ENCODE measurements at places on chromosomes 6 and 20.
A peak's percentile ranks its signal among the peaks of the same experiment; 100 is the strongest.

- DNase-seq: no peak
Observed at GRCh38 chr6:125832391-125833117, 41.8 kb downstream of the NCOA7 start.

GRCh38 chr20:62155428-62156253 lies 12.1 kb downstream of the SS18L1 start:
- no peak for DNase-seq

- no peak for DNase-seq
Observed at GRCh38 chr6:136788069-136788902, 4.0 kb downstream of the MAP3K5 start.

DNA sequence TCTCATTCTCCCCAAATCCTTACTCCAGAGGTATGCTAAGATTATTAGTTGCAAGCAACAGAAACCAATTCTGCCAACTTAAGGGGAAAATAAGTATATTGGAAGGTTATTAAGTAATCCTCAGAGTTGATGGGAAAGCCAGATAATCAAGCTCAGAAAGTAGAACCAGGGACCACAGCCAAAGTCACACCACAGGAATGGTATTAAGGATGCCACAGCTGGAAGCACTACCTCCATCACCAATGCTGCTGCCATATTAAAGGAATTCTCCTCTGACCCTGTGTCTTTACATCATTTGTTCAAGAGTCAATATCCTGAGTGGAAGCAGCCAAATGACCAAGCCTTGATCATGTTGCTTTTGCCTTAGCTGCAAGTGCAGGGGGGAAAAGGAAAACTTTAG lies 9.9 kb downstream of the PROCR start:
- no peak for DNase-seq

GRCh38 chr6:127971945-127972391 lies 71.1 kb upstream of the THEMIS start:
- DNase-seq: peak; percentile 15

DNA sequence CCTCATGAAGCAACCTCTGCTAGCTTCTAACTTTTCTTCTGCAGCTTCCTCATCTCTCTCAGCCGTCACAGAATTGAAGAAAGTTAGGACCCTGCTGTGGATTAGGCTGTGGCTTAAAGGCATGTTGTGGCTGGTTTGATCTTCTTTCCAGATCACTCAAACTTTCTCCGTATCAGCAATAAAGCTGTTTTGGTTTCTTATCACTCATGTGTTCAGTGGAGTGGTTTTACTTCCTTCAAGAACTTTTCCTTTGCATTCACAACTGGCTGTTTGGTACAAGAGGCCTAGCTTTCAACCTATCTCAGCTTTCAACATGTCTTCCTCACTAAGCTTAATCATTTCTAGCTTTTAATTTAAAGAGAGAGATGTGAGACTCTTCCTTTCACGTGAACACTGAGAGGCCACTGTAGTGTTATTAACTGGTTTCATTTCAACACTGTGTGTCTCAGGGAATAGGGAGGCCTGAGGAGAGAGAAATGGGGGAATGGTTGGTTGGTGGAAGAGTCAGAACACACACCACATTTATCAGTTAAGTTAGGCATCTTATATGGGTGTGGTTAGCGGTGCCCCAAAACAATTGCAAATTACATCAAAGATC lies 17.2 kb downstream of the ZSCAN23 start:
- DNase-seq: no peak

- no peak for DNase-seq
Observed at GRCh38 chr20:40946451-40946850, 82.2 kb upstream of the TOP1 start.

DNA sequence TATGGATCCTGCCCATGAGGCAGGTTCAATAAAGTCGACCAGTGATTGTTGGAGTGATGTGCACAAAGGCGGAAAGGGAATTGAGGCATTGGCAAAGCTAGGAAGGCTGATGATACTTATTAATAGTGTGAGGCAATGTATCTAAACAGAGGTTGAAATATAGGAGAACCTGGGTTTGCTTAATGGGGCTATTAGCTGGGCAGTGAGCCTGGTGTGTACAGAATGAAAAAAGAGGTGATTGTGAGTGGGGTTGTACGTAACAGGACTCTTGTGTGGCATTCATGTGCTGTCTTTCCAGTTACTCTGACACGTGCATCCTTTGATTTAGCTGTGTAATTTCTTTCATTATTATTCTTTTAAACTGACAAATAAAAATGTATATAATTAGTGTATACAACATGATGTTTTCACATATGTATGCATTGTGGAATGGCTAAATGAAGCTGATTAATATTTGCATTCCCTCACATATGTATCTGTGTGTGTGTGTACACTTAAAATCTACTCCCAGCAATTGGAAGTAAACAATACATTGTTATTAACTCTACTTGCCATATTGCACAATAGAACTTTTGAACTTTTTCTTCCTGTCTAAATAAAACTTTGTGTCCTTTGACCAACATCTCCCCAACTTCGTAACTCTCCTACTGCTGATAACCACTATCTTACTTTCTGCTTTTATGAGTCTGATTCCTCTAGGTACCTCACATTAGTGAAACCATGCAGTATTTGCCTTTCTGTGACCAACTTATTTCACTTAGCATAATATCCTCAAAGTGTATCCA lies 220.5 kb upstream of the SLC35B3 start:
- no peak for DNase-seq

GRCh38 chr20:38353316-38353715 lies 7.0 kb downstream of the LBP start:
- DNase-seq: no peak

GRCh38 chr6:133183691-133184090 lies 57.5 kb upstream of the EYA4 start:
- DNase-seq: no peak

DNA sequence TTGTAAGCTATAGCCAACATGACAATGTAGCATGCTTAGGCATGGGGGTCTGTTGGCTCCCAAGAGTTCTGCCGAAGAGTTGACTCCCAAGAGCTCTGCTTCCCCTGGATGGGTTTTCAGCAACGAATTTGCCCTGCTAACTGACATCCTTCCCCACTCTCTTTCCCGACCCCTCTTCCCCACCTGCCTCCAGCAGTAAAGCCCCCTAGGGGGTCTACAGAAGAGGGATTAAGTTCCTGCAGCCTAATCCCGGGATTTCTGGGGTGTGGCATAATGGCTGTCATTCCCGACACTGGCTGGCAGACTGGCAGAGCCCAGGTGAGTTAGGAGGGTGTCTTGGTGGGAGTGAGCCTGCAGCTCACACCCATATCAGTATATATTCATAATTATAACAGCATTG lies 121.0 kb upstream of the ZNF184 start:
- no peak for DNase-seq

DNA sequence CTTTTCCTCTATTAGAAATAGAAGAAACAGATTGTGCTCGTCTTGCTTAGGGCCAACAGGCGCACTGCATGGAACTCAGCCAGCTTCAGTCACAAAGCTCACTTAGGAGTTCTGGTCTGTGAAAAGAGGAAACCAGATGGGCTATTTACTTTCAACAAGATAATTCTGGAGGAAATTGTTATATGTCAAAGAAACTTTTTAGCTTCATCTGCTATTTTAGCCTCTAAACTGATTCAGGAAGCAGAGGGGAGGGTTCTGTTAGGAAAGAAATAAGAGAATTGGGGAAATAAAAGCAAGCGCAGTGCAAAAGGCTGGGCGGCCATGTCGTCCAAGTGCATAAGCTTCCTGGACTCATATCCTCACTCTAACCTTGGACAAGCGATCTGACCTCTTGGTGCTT lies 21.3 kb downstream of the PRKN start:
- no peak for DNase-seq

DNA sequence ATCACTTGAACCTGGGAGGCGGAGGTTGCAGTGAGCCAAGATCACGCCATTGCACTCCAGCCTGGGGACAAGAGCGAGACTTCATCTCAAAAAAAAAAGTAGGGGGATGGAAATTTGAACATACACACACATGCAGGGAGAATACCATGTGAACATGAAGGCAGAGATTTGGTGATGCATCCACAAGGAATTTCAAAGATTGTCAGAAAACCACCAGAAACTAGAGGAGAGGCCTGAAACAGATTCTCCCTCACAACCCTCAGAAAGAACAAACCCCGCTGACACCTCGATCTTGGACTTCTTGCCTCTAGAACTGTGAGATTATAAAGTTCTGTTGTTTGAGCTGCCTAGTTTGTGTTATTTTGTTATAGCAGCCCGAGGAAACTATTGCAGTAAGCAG lies 125.5 kb downstream of the GPX5 start:
- DNase-seq: no peak

DNA sequence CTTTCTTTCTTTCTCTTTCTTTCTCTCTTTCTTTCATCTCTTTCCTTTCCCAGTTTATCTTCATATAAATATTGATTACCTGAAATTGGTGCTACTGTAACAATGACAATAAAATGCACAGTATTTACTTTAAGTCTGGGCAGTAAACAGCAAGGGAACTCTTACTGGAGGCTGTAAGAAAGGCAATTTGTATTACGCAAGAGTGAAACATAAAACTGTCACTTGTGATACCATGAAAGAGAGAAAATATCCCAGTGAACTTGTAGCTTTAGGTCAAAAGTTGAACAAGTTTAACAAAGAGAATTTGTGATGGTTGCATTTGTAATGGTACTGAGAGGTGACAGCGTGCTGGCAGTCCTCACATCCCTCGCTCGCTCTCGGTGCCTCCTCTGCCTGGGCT lies 80.0 kb downstream of the EYS start:
- DNase-seq: no peak

- DNase-seq: no peak
Observed at GRCh38 chr6:26024651-26025046, 62.0 kb downstream of the TRIM38 start.

DNA sequence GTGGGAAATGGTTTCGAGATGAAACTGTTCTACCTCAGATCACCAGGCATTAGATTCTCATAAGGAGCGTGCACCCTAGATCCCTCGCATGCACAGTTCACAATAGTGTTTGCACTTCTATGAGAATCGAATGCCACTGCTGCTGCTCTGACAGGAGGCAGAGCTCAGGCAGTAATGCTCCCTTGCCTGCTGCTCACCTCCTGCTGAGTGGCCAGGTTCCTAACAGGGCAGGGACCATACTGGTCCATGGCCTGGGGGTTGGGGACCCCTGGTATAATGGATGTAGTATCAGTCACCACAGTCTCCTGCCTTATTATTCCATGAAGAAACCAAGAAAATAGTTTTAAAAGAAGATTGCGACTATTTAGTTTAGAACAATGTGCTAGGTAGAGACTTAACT lies 127.5 kb downstream of the BCKDHB start:
- DNase-seq: no peak

DNA sequence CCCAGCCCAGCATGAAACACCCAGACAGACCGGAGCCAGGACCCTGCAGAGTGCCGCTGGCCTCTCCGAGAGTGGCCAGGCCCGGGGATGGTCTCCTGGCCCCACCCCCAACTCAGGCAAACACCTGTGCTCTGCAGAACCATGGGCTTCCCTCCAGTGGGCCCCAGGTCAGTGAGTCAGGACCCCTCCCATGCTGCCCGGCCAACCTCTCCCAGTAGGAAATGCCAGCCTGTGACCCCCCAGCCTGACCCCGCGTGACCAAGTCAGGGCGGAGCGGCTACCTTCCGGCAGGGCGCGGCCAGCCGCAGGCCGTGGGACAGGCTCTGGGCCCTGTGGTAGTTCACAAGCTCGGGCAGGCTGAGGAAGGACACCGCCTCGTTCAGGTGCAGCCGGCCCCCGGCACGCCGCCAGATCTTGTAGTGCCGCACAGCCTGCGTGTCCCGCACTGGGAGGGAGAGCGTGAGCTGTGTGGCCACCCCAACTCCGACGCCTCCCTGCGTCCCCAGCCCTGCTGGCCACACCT lies 3.2 kb downstream of the PTK6 start:
- DNase-seq: no peak

- DNase-seq: no peak
Observed at GRCh38 chr6:68756454-68757375, 121.6 kb downstream of the ADGRB3 start.

- DNase-seq: no peak
Observed at GRCh38 chr6:156658186-156658965, 118.8 kb upstream of the ARID1B start.
